MM.1S (cell line): ENCODE measurements at places on chromosomes 5 and 9.

DNA sequence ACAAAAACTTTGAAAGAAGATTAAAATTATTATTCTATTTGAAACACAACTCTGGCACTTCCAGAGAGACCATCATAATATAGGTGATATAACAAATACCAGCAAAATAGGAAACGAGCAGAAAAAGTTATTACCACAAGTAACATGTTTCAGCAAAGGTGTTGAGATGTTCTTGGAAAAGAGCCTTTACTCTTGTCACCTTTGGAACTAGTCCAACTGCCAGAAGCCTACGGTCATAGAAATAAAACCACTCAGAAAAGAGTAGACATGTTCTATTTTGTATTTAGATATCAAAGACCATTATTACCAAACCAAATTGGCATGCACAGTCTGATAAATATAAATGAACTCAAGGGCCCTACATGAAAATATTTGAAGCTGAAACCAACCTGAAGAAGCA, 145.0 kb upstream of the DMAC1 start:
- DNase-seq, result no peak

DNA sequence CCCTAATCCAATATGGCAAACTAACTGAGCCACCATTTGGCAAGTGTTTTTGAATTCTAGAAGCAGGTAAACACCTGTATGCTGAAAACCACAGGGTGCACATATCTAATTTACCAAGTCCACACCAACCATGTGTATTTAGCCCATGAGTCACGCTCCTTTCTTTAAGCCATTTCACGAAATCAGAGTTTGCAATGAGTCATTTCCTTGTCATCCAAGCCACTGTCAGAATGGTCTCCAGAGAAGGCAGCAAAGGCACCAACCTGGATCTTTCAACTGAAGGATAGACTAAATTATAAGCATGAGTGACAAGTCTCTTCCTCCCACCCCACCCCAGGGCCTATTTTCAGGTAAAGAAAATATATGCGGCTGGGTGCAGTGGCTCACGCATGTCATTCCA, 110.0 kb downstream of the PAX5 start:
- DNase-seq, result peak; percentile 27

GRCh38 chr5:74364507-74364906, 276.0 kb downstream of the ENC1 start:
- no peak for DNase-seq

- DNase-seq, result no peak
Measured at GRCh38 chr5:175252234-175252805, 191.7 kb downstream of the DRD1 start.

DNA sequence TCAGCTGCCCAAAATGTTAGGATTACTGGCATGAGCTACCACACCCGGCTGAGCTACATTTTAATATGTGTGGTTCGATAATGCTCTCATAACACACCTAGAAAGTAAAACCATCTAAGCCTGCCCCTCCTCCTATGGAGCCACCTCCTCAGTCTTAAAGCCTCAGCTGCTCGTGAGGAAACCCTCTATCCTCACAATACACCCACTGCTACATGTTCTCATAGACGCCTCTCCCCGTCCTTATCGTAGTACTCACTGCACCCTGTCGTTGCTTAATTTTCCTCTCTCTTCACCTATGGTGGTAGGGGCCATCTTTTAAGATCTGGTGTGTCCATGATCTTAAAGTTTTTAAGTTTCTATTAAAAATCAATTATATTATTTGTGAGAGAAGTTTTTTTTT, 72.9 kb downstream of the RCL1 start:
- no peak for DNase-seq

DNA sequence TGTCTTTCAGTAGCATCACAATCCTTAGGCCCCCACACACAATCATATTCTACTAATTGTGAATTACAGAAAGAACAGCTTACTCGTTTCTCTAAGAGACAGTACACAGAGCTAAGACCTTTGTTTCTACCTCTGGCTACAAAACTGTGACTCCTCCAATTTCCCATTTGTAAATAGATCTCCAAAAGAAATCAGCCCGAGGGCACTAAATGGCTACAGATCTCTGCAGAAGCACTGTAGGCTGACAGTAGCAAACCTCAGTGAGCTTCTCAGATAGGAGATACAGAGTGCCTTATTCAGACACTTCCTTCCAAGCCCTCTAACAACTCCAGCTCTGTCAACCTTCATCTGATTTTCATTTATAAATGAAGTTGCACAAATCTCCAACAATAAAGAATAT, 51.0 kb downstream of the EFNA5 start:
- no peak for DNase-seq

GRCh38 chr9:77305622-77306400, 128.5 kb downstream of the VPS13A start:
- DNase-seq, result no peak

DNA sequence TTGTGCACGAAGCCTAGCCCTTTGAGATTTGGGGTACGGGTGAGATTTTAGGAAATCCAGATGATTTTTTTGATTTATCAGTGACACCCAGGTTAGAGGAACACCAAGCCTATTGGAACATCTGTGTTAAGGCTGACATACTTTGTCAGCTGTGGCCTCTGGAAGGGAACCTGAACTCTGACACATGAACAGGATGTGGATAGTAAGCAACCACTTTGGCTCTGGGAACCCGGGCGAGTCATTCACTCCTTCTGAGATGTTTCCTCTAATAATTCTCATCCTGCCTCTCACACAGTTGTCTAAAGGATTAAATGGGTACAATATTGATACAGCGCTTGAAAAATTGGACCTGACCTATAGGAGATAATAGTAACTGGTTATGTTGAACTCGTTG, 67.8 kb downstream of the FGF1 start:
- no peak for DNase-seq

DNA sequence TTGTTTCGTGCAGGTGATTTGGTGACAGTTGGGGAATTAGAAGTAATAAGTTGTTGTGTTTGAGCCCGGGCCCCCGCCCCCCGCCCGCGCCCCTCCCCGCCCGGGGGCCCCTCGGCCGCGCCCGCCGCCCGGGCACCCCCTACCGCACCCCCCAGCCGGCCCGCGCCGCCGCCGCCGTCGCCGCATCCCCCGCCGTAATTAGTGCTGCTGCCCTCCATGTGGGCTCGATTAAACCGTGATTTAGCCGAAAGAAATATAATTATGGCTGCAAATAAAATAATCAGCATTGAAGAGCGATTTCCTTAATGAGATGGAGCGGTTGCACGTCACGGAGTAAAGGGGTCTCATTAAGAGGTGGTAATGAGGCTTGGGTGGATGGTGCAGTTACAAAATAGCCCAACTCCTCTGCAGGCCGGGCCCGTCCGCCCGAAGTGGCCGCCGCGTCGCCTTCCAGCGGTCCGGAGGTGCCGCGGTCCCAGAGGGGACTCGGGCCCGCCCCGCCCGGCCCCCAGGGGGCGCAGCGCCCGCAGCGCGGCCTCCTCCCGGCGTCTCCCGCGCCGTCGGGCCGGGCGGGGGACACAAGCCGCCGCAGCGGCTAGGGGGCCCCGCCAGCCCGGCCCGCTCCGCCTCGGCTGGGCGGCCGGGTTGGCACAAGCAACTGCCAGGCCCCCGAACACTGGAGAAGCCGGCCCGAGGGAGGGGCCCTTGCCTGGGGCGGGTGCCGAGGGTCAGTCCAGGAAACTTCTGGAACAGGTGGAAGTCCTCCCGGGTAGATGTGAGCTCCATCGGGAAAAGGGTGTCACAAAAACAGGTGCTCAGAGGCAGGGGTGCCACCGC, 6.9 kb upstream of the OTP start:
- DNase-seq, result peak; percentile 54
